Activated T-helper 1 cell treated with anti-CD3 and anti-CD28 coated beads, Interleukin-2, amount 50 U/mL, for 16 hours (primary cell): ENCODE measurements at places on chromosomes 6 and 20.

GRCh38 chr6:139483079-139483478 is 108.6 kb upstream of the CITED2 start:
- DNase-seq = no peak

DNA sequence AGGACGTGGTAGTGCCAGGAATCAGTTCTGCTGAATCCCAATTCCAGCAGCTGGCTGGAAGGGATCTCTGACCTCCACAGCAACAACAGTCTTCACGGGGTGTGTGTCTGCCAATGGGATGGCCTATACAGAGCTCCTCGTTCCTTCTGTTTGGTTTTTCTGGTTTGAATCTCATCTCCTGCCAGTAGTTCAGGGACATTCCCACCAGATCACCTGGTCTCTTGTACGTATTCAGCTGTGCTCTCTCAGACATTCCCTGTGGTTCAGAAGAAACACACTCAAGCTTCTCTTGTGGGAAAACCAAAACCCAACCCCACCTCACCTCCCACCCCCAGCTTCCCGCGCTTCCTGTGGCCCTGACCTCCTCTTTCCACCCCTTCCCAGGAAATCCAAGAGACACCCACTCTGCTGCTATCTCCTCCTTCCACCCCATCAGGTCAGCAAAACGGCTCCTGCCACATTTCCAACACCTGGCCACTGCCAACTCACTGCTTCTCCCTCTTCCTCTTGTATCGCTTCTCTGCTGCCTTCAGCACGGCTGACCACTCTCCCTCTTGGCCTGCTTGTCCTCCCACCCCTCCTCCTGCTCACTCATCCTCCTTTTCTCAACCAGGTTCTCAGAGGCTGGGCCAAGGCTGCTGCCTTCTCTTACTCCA is 63.3 kb upstream of the PTGIS start:
- DNase-seq = no peak

DNA sequence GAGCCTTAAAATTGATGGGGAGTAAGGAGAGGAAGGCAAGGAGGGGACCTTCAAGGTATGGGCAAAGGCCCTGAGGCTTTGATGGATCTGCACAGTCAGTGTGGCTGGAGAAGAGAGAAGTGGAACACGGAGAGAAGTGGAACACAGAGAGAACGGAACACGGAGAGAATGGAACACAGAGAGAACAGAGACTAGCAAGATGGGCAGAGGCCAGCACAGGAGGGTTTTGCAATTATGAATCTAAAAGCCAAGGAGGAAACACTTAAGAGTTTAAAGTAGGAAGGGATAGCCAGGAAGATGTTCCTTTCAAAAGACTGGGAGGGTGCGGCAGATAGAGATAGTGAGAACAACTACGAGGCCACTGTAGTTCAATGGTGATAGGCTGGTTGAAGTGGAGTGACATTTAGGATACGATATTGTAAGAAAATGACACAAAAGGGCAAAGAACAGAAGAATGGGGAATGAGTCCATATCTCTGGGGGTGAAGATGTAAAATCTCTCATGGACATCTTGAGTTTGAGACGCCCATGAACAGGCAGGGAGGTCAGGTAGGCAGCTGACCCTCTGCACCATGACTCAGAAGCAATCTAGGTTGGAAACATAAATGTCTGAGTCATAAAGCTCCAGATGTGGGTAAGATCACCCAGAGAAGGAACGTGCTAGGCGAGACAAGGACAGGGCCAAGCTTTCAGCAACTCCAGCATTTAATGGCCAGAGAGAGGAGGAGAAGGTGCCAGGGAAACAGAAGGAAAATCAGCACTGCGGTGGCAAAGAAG is 25.4 kb downstream of the ZMYND8 start:
- DNase-seq = no peak

DNA sequence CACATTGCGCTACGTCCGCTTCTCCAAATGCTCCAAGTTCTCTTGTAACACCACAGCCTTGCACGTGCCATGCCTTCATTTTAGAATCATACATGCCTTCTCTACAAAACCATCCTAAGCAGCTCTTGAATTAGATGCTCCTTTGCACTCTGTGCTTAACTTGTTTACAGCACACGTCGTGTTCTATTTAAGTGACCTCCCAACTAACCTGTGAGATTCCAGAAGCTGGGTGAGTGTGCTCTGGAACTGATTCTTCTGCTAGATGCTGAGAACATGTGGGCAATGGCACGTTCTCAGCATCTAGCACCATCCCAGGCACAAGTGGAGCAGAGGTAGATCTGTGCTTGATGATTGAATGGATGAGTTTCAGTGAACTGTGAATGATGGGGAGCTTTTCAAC is 100.0 kb upstream of the NEDD9 start:
- DNase-seq = no peak

- DNase-seq = no peak
Measured at GRCh38 chr6:134814076-134814695, 135.7 kb downstream of the ALDH8A1 start.

- no peak for DNase-seq
Measured at GRCh38 chr6:163679012-163679660, 264.6 kb downstream of the QKI start.

DNA sequence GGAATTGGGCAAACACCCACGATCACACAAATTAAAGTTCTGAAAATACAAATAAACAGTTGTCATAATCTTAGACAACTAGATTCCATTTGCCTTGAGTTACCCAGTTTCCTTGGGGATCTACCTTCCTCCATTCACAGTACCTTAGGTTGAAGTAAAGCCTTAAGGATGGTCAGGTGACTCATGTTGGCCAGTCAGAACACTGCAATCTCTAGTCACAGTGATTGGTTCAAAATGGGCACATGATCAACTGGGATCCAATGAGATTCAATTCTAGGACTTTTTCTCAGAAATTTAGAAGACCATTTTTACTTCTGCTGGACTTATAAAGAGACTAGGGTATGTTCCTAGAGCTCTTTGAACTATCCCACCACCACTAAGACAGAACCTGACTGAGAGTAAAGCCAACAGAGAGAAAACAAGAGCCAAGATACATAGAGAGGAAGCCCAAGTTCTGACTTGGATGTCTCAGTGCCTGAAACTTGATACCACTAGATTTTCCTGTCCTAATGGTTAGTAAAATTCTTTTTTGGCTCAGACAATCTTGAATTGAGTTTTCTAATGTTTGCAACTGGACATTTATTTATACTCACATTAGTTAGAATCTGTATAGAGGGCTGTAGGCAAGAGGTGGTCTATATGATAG is 8.6 kb upstream of the CLIC5 start:
- no peak for DNase-seq

- DNase-seq = no peak
Measured at GRCh38 chr20:9808166-9808565, 30.7 kb downstream of the PAK5 start.

DNA sequence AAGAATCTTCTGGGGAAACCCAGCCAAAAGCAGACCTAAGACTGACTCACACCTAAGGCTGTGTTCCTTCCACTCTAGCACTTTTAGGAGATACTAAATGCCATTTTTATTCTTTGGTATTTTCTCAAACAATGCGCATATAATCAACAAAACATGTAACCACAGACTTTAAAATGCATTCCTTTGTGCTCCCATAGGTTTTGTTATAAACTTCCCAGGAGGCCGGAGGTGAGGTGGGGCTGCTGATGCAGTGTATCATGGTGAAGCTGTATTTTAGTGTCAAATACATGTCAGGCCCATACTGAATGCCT is 155.2 kb downstream of the BTBD3 start:
- DNase-seq = no peak

- no peak for DNase-seq
Measured at GRCh38 chr20:46050444-46050843, 21.4 kb downstream of the SLC12A5 start.

DNA sequence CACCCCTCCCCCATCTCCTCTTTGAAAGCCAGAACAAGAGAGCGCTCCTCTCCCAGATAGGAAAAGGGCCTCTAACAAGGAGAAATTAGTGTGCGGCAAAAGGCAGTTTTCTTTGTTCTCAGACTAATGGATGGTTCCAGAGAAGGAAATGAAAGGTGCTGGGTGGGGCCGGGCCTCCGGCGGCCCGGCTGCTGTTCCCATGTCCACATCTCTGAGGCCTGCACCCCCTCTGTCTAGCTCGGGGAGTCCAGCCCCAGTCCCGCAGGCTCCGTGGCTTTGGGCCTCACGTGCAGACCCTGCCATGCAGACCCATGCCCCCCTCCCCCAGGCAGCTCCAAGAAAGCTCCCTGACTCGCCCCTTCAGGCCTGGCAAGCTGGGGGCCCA is 35.8 kb upstream of the MRGBP start:
- DNase-seq = no peak
